ENCODE measurements at places on chromosomes 2 and 18. TPM values are rescaled to one million over a fixed set of nuclear protein-coding genes. Genes with fewer than 3 reads are reported as not detected.

Gene FAM124B
- 0.64 TPM for total RNA-seq

Gene XIRP2
- total RNA-seq, result not detected

Gene MEIS1
- total RNA-seq, result not detected

Gene SLC9A4
- total RNA-seq, result 0.07 TPM

Gene RBKS
- total RNA-seq, result 1.4 TPM

Gene CTAGE1
- total RNA-seq, result not detected

Gene SRBD1
- total RNA-seq, result 18.9 TPM

Gene NAT8
- not detected for total RNA-seq

Gene CAVIN2
- not detected for total RNA-seq

Gene DHRS9
- 4.5 TPM for total RNA-seq

Gene IGFBP5
- total RNA-seq, result not detected

Gene MFSD2B
- total RNA-seq, result 0.14 TPM

Gene POTEC
- total RNA-seq, result not detected

Gene CWC22
- total RNA-seq, result 30.0 TPM

Gene CHRNG
- total RNA-seq, result not detected

Gene HOXD13
- not detected for total RNA-seq

Gene MAPK4
- total RNA-seq, result not detected

Gene UGT1A4
- not detected for total RNA-seq

Gene TMEM17
- 0.19 TPM for total RNA-seq

Measured in activated CD4-positive, alpha-beta T cell treated with anti-CD3 and anti-CD28 coated beads, Interleukin-2, amount 10 ng/mL, durations not matched to agents 24 days and 14 days (primary cell).